NCI-H187 (cell line): ENCODE measurements at places on chromosomes 13 and 19.

- DNase-seq, result no peak
Observed at GRCh38 chr13:113742000-113742441, 17.0 kb upstream of the TMEM255B start.

DNA sequence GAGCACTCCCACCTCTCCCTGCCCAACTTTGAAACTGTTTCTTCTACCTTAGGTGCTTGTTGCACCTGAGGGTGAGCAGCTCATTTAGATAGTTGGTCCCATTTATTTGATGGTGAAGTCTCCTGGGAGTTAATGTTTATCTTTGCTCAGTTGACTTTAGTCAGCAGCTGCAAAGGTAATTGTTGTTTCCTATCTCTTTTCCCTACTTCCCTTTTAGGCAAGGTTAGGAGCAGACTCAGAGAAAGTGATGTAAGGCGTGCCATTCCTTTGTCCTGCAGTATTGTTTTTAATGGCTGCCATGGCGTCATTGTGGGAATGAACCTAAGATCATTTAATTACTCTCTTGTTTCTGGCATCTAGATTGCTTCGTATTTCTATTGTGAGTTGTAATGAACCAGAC lies 11.6 kb downstream of the AKAP11 start:
- DNase-seq, result no peak

DNA sequence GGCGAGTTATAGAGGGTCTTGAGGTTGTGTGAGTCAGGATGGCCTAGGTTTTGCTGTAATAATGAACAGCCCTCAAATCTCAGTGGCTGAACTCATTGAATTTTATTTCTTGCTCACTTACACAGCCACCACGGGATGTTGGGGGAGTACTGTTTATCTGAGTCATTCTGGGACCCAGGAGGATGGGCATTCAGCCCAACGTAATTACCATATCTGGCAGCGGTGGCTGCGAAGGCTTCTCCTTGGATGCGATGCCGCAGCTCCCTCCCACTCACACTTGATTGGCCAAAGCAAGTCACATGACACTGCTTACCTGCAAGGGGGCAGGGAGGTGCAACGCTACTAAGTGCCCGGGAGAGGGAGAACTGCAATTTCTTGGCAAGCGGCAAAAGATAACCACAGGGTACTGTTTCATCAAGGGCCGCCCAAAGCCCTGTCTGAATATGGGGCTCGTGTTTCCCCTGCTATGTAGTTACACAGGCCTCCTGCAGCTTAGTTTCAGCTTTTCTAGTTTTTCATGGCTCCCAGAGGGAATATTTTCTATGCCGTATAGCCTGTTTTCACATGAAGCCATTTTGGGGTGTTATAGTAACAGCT lies 19.9 kb downstream of the ZSWIM9 start:
- DNase-seq, result no peak

DNA sequence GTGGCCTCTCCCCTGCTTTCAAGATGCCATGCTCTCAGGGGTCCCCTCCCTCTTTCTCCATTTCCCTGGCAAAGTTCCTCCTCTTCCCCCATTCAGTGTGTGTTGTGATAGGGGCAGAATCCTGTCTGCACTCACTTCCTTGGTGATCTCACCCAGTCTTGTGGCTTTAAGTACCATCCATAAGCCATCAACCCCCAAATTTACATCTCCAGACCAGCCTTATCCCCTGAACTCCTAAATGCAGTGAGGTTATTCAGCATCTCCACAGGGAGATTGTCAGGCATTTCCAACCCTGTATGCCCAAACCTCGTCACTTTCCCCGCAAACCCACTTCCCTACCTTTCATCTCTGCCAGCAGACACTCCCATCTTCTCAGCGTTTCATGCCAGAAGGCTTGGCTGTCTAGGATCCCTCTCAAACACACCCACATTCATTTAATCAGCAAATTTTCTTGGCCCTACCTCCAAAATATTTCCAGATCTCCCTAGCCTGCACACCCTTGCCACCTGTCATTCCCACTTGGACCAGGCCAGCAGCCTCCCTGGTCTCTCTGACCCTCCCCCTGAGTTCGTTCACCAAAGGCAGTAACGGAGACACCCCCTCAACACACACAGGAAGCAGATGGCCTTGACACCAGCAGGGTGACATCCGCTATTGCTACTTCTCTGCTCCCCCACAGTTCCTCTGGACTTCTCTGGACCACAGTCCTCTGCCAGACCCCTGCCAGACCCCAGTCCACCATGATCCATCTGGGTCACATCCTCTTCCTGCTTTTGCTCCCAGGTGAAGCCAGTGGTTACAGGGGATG lies at the start of gene HCST:
Gene HCST, plus strand, starts transcription at position 676 of the 808 bp plus-strand sequence. Its CDS starts 65 bp downstream, at position 741.
- DNase-seq, result no peak

DNA sequence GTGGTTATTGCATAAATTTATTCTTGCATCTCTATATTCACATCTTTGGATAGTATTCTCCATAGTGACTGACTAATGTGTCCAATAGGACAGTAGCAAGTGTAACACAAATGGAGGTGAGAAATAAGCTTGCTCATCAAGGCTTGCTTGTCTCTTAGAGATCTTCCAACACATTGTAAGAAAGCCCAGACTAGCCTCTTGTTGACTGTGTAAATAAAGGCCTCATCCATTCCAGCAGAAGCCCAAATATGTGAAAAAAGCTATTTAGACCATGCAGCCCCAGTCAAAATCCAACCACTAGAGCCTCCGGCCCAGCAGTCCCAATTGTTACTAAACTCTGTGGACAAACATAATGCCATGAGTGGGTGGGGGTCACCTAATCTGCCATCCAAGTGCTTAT lies 2.7 kb upstream of the ZNF615 start:
- DNase-seq, result no peak

GRCh38 chr19:55301459-55302317 lies 17.9 kb downstream of the BRSK1 start:
- DNase-seq, result peak; percentile 58

DNA sequence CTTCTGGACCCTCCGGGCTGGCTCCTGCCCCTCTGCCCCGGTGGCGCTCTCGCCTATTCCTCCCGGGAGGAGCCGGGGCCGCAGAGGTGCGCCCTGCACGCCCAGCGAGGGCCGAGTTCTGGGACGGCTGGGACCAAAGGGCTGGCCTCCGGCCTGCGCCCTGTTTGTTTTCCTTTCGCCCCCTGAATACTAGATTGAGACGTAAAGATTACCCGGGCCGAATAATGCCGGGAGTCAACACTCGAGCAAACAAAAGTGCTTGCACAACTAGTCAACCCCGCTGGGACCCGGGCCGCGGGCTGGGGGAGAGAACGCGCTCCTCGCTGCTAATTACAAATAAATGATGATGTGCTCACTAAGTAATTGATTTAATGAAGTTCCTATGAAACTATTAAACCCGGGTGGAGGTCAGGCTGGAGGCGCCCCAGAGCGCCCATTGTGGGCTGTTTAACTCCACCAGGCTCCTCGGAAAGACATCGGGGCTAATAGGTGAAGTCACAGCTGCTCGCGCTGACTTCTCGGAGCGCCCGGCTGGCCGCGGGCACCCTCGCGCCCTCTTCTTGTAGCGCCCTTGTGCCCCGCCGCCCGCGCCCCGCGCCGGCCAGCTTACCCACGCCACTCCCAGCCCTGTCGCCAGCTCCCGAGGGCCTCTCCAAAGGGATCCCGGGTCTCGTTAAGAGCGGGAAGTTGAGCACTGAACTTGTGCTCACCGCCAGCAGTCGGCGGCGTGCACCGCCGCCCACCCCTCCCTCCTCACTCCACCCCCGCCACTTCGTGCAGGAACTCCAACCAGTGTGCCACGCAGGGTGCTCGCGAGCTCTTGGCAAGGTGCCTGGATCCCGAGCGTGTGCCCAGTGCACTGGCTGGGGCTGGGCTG lies 14.9 kb downstream of the ZIC5 start:
- no peak for DNase-seq

GRCh38 chr19:7916103-7916954 lies 1.7 kb downstream of the TGFBR3L start:
- no peak for DNase-seq

GRCh38 chr13:72864142-72865011 lies 82.4 kb downstream of the PIBF1 start:
- no peak for DNase-seq

DNA sequence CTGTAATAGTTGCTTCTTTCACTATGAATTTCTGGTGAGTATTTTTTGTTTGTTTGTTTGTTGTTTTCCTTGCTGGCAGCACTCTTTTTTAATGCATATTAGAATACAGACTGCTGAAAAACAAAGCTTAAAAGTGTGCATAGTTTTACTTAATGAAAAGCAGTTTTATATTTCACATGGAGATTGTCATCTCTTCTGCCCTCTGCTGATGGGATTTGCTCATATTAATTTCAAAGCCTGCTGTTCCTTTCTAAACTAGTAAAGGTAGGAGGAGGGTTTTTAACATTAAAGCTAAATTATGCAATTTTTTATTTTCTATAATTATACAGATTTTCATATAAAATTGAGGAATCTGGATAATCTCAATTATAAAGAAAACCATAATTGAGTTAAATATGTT lies 692.6 kb upstream of the SLITRK1 start:
- no peak for DNase-seq

- no peak for DNase-seq
Observed at GRCh38 chr19:17370026-17370587, 7.0 kb downstream of the PLVAP start.

- DNase-seq, result no peak
Observed at GRCh38 chr13:24627090-24627714, 53.0 kb upstream of the ATP12A start.

GRCh38 chr13:35838356-35838755 lies 292.8 kb downstream of the DCLK1 start:
- DNase-seq, result no peak
